Stimulated activated CD4-positive, alpha-beta T cell treated with anti-CD3 and anti-CD28 coated beads, TNF-alpha, amount 100 ng/mL, for 1 hour (primary cell): ENCODE measurements at places on chromosomes 6 and 20.

DNA sequence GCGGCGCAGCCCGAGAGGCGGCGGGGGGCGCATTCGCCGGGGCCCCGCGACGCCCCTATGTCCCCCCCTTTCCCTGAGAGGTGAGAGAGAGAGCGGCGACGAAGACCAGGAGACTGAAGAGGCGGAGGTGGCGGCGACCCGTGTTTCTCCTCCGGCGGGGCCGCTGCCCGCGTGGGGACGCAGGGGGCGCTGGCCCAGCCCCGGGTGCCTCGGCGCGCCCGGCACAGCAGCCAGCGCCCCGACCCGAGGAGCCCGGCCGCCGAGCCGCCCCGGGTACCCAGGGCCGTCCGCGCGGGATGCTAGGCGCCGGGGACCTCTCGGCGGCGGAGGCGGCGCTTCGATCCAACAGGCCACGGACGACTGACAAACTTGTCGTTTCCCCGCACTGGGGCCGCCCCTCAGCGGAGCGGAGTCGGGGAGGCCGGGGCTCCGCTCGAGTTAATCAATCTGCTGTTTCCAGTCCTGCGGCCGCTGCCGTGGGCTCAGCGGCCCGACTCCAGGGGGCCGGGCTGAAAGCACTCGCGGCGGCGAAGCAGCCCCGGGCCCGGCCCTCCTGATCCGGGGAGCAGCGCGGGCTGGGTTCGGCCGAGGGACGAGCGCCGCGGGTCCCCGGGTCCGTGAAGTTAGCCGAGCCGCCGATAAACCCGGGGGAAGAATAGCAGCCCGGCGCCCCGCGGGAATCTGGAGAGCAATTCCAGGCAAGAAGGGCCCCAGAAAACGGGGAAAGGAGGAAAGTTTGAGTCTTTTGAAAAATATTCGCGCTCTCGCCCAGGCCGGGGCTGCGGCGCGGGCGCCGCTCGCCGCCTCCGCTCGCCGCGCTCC lies 631 bp downstream of the MDGA1 start:
- no peak for DNase-seq

DNA sequence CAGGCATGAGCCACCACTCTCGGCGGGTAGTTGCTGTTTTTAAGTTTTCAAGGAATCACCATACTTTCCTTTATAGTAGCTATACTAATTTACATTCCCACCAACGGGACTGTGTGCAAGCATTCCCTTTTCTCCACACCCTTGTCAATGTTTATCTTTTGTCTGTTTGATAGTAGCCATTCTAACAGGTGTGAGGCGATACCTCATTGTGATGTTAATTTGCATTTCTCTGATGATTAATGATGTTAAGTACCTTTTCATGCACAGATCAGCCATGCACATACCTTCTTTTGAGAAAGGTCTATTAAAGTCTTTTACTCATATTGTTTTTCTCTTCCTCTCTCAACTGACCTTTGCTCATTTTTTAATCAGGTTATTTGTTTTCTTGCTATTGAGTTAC lies 43.0 kb upstream of the CCND3 start:
- DNase-seq, result no peak

GRCh38 chr6:35876902-35877301 lies 44.0 kb downstream of the SRPK1 start:
- no peak for DNase-seq

GRCh38 chr6:106102967-106103727 lies 17.0 kb downstream of the PRDM1 start:
- DNase-seq, result no peak

GRCh38 chr6:13468839-13469238 lies 18.6 kb downstream of the GFOD1 start:
- no peak for DNase-seq

DNA sequence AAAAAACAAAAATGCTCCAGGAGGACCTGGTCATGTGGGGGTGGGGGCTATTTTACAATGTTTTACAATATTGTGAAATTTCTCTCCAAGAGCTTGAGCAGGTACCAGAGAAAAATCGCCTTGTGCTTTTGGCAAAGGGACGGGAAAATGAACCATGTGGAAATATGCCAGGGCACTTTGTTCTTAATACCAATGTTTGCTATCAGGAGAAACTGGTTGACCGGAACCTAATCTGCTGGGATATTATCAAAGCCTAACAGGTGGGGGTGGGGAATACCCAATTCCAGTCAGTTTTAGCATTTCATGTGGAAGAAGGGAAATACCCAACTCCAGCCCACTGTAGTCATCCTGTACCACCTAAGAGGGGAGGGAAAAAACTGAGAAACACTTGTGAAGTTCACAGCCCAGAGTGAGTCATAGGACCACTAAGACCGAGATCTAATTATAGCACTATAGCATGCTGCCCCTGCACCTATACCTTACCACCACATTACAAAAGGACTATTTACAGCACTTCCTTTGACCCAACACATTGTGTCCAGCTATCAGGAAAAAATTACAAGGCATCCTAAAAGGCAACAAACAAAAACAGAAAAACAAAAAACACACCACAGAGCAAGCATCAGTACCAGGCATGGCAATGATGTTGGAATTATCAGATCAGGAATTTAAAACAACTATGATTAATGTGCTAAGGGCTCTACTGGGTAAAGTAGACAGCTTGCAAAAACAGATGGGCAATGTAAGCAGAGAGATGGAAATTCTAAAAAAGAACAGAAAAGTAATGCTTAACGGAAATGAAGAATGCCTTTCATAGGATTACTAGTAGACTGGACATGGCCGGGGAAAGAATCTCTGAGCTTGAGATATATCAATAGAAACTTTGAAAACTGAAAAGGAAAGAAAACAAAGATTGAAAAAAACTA lies 84.1 kb upstream of the POPDC3 start:
- no peak for DNase-seq

GRCh38 chr6:42349753-42350511 lies 101.8 kb downstream of the TRERF1 start:
- no peak for DNase-seq

GRCh38 chr6:154615483-154616025 lies 105.1 kb upstream of the CNKSR3 start:
- DNase-seq, result no peak

DNA sequence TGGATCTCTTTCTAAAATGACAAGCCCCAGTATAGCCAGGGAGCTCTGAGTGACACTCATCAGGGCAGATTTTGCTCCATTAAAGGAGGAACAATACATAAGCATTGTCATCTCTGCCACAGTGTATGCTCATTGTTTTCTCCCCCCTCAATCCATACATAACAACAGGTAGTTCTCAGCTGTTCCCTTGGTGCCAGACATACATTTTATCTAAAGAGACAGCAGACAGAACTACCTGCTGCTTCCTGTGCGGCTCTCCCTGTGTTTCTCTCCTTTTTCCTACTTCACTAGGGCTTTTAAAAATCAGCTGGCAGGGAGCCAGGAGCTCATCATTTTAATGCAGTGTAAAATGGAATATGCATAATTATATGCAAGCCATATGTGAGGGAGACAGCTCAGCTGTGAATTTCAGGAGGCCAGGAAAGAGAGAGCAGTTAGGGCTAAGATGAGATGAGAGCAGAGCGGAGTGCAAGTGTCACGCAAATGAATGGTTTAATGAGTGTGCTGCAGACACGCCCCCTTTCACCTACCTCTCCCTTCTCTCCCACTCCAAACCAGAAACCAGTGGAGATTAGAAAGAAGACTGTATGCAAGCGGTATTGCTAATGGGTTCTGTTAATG lies 96.0 kb downstream of the SOBP start:
- no peak for DNase-seq

DNA sequence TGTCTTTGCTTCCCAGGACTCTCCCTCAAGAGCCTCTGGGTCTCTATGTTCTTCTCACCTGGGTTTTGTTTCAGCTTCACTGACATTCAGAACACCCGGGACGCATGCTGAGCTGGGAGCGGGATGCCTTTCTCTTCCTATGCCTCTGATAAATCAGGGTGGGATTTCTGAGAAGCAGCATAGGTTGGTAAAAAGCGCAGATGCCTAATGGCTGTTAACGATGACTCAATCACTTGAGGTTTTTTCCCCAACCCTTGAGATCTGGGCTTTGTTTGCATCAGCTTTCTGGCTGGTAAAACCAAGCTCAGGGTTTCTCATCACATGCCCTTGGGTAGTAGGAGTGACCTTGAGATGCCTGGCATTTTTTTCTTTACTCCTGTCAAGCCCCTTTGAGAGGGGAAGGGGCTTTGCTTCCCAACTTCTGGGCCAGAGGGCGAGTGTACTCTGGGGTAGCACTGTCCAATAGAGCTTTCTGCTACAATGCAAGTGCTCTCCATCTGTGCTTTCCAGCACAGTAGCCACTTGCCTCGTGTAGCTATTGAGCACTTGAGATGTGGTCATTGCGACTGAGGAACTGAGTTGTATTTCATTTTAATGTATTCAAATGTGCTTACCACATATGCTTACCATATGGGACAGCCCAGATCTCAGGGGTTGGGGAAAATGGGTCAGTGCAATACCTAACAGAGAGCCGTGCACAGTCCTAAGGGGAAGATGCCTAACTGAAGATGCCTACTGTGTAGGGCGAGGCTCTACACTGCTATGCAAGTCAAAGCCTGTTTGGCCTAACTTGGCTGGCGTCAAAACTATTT lies 69.1 kb downstream of the PPP1R14C start:
- no peak for DNase-seq

DNA sequence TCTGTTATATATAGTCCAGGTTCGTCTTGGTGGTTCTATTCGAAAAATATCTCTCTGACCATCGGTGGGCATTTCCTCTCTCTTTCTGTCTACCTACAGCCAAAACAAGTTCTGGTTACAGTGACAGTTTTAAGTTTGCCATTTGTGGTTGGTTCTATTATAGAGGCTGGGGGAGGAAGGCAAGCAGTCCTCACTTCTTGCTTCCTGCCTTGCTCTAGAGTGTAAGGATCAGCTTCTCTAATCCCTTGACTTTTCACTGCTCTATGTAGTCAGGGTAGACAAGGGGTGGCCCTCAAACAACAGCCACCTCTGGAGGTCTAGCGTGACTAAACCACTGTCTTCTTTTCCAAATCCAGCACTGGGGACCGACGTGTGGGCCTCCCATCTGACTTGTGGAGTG lies 16.1 kb downstream of the E2F3 start:
- DNase-seq, result no peak

- peak; percentile 51 for DNase-seq
Measured at GRCh38 chr6:41545703-41546474, at the start of gene FOXP4. Gene FOXP4, plus strand, starts transcription at chr6:41546381. Its CDS starts 19,380 bp downstream, at chr6:41565761.

DNA sequence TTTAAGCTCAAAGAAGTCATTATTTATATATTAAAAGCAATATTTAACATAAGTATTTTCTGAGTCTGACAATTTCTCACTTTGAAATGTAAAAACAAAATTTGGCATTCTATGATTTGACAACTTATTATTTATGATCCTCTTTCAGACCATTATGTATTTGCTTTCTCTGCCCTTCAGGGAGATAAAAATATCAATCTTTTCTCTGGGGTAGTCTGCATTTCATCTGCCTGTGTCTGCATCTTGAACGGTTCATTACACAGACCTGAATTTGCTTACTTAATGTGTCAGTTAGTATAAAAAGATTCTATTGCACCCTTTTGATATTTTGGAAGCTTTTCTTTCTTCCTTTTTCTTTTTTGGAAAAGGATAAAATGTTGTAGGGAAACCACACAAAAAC lies 354.0 kb upstream of the RGS17 start:
- DNase-seq, result no peak

- no peak for DNase-seq
Measured at GRCh38 chr6:113620386-113620785, 236.8 kb upstream of the MARCKS start.
